ENCODE measurements at places on chromosomes 2 and 18.

- DNase-seq, result no peak
Observed at GRCh38 chr2:148279216-148279615, 258.3 kb downstream of the MBD5 start.

GRCh38 chr2:203484266-203485112 lies 50.6 kb downstream of the RAPH1 start:
- peak; percentile 49 for DNase-seq

DNA sequence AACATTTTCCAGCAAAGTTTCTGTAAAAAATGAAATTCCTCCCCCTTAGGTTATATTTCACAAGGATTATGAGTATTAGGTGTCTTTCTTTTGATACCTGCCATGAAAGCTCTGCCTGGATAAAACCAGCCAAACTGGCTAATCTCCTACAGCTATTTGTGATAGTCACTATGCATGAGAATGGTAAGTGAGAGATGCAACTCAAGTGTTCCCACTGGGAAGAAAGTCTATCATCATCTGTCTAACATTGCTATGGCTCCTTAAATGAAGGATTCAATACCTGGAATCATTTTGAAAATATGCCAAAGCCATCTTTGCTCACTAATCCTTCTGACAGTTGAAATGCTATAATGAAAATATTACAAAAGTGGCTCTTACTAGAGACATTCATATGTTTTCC lies 339.9 kb upstream of the LRRTM4 start:
- DNase-seq, result no peak

DNA sequence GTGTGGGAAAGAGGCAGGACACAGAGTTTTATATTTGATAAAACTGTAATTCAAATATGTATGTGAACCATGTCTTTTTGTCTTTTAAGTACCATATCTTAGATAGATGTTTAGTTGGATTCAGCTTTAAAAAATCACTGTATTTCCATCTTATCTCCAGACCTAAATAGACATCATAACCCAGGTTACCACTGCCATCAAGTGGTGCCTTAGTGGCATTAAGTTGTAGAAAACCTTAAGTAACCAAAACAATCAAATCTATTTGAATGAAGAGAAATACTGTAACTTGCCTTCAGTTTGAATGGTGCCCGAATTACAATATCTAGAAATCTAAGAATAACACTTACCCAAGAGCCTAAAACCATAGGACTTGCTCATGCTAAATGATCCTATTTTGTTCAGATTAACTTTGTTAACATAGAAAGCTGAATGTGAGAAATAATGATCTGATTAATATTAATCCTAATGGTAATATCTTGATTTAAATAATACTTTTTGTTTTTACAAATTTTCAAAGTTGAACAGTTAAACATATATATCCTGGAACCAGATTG lies 92.5 kb upstream of the MAP2 start:
- DNase-seq, result peak; percentile 33
